ENCODE measurements at places on chromosomes 3 and 15. TPM values are rescaled to one million over a fixed set of nuclear protein-coding genes. Genes with fewer than 3 reads are reported as not detected.
A peak's percentile ranks its signal among the peaks of the same experiment; 100 is the strongest.

DNA sequence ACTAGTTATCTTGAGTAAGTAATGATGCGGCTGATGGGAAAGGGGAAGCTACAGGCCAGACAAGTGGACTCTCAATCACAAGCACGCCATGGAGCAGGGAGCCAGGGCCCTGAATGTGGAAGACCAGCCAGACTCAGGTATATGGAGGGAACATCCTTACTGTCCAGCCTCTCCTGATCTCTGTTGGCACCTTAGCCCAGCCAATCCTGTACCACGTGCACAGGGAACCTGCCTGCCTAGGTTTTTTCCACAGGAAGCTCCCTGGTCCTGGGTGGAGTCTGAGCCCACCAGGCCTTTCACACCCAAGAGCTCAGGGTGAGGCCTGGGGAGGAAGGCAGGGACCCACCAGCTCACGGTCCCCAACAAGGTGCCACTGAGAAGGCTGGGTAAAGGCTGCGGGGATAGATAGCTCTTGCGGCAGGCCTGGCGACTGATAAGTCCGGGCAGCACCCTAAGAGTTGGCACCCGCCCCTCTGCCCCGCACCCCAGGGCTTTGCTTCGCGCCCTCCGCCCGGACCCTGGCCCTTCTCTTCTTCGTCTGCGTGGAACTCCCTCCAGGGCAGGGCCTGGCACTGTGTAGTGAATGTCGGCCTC lies 933 bp upstream of the APEH start:
- DNase-seq: no peak

DNA sequence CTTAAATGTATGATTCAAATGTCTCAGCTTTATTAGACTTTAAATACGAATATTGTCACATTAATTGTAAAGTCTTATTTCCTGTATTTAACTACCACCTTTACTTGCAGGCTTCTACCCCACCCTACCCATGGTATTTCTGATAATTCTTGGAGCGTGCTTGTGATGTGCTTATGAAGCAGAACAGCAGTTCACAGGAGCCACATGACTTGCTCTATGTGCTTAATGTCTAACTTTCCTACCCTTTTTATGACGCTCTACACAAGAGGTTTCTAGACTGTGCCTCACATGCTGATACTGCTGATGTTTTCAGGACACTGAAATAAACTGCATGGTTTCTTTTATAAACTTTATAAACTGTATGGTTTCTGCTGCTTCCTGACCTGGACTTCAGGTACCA lies 553.5 kb upstream of the CCDC54 start:
- DNase-seq: no peak

DNA sequence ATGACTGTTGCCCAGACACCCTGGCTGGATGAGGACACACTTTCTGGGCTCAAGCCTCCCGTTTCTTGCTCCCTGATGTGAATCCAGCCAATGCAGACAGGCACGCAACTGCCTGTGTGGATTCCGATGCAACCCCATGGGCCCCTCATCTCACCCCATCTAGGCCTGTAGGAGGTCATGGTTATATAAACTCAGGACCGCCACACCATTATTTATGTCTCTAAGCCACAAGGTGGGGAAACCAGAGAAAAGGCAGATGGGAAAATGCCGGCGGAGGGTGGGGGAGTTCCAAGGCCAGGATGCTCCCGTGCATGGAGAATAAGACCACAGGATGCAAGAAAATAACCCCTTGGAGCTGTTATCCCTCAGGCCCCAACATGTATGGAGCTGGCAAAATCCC lies 2.0 kb downstream of the MESP1 start:
- no peak for DNase-seq

GRCh38 chr15:94844198-94844537 lies 612.8 kb downstream of the MCTP2 start:
- DNase-seq: no peak

DNA sequence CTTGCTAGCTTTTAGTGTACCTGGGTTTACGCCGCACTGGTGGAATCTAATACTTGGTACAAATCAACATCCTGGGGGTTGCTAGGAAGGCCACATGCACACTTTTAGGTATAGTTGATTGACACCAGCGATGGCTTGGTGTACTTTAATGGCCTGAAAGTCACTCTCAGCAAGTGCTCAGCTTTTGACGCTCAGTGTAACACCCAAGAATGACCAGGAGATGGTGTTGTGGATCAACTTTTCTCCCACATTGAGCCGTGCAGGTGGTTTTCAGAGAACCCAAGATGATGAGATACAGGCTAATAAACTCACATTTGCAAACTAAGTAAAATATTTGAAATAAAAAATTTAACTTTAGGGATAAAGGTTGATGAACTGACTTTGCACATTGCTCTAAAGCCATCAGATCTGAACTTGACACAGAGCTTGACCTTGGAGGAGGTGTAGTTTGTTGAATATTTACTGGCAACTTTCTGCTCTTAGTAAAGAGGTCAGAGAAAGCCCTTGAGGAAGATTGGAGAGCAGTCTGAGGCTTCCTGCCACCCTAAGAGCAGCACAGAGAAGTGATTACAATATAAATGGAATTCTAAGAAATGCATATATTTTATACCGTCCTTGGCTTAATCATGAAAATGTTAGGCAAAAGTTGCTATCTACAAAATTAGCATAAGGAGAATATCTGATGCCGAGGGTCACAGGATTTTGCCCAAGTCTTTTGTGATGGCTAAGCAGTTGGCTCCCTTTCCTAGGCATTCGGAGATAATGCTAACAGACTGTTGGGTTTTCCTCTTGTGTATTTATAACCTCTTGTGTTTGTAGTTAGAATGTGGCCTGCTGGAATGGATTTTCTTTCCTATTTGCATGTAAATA lies 143.4 kb upstream of the RASGRP1 start:
- peak; percentile 54 for DNase-seq

DNA sequence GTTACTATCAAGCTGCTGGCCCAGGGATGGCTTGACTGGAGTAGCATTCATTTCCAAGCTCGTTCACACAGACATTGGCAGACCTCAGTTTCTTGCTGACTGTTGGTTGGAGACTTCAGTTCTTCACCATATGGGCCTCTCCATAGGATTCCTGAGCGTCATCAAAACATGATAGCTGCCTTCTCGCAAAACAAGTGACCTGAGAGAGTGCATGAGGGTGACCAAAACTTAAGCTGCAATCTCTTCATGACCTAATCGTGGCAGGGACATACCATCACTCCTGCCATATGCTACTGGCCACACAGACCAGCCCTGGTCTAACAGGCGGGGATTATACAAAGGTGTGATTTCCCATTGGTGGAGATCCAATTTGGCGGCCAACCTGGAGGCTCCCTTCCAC lies 46.0 kb upstream of the C3orf22 start:
- DNase-seq: no peak

DNA sequence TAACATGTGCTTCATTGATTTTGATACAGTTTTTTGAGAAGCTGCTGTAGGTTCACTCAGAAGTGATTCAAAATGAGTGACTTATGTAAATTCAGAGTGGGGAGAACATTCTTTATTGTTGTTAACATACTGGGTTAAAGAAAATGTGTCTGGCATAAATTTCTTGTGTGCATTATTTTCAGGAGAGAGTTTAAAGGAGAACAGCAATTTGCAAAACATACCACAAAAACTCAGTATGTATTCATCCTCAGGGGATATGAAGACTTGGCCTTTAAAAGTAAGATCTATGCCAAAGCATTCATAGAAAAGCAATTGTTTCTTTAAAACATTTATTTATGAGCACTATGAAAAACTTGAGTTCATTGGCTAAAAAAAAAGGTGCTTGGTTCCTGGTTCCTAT lies 1089.8 kb downstream of the ROBO2 start:
- no peak for DNase-seq

DNA sequence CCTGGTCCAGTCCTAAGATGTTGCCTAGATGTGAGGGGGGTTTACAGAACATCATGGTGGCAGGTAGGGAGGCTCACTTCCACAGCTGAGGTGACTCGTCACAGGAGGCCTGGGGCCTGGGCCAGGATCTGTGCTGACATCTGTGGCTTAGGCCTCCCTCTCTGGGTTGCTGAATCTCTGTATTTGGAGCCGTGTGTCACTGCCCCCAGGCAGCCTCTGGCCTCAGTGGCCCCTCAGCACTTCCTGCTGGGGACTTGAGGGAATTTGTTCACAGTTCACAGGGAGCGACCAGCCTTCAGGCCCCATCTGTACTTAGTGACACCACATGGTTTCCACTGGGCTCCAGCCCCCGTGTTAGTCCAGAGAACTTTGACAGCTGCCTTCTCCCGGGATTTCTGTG lies 41.7 kb upstream of the ADAMTSL3 start:
- no peak for DNase-seq

GRCh38 chr3:198079771-198080520 lies 119.9 kb downstream of the LMLN start:
- peak; percentile 37 for DNase-seq

DNA sequence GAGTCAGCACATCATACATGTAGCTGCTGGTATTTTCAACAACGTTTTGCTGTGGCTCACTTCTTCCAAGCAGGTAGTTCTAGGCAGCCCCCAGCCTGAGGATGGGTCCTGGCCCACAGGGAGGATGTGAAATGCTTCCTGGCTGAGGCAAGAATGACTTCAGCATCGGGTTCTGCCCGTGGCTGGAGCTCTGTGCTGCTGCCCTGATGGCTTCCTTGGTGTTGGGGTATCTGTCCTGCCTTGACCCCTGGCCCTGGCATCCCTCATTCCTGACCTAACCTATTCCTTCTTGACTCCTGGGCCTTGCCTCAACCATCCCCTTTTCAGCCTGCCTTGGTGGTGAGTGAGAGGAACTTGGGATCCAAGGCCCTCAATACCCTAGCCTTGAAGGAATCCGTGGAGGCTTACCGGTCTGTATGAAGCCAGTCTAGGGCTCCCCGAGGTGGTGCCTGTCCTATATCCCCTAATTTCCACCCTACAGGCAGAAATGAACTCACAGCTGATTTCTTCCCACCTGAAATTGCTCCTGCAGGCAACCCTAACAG lies 300.6 kb downstream of the TLE3 start:
- DNase-seq: no peak

- DNase-seq: no peak
Measured at GRCh38 chr15:38010395-38010794, 76.0 kb downstream of the TMCO5A start.

Gene AMT
- polyA plus RNA-seq: 1.6 TPM

Gene CNTN4
- polyA plus RNA-seq: not detected

Gene ESYT3
- not detected for polyA plus RNA-seq
